ENCODE measurements at places on chromosomes 13 and 19.

GRCh38 chr19:32676186-32676894, 692 bp downstream of the RGS9BP start:
- DNase-seq, result no peak

DNA sequence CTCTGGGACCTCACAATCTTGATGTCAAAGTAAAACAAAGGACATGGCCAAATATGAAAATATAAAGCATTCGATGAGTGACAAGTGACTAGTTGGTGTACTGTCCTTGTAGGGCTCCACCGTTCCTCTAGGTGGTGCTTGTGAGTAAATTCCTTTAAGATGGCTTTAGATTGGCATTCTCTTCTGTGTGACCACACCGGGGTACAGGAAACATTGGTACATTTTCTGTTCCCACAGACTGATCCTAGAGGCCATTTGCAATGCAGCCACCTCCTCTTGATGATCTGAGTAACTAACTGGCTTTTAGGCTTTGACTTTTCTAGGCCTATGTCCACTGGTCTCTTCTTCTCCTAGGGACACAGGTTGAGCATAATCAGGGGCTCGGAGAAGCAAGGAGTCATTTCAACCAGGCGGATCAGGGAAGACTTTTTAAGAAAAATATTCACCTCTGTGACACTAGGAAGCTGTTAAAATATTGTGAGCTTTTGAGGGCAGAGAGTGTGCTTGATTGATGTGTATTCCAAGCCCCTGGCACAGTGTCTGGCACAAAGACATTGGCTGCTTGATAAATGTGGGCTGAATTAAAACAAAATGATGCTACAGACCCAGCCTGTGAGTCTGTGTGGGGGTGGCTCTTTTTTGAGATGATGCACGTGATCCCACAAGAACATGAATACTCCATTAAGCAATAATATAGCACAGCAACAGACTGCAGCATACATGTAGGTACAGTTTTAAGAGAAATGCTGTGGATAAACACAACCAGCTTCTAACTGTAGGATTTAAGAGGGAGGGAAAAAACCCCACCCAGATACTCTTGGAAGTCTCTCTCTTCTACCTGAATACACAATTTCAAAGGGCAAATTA, 21.0 kb downstream of the EPSTI1 start:
- no peak for DNase-seq

- DNase-seq, result no peak
Measured at GRCh38 chr13:109273326-109273751, 513.0 kb downstream of the IRS2 start.

DNA sequence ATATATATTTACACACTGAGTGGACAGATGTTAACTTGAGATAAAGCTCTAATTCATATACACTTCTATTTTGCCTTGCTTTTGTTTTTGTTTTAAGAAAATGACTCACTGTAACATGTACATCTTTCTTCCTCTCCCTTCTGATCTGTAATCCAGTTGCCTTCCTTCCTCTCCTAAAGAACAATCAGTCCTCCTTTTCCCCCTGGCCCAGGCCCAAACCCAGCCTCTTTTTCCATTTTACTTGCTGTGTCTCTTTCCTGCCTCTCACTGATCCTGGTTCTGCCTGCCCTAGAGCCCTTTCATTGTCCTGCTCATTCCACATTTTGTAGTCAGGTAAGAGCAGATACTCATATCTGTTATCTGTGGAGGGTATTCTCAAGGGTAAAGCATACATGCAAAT, 50.8 kb downstream of the ZAR1L start:
- DNase-seq, result no peak

- DNase-seq, result no peak
Measured at GRCh38 chr19:58007285-58007684, 4.7 kb upstream of the ZNF606 start.

- no peak for DNase-seq
Measured at GRCh38 chr13:107834717-107835116, 380.6 kb downstream of the LIG4 start.

GRCh38 chr19:718251-718951, 9.7 kb downstream of the PALM start:
- DNase-seq, result no peak

- no peak for DNase-seq
Measured at GRCh38 chr13:114121496-114122126, 10.8 kb downstream of the RASA3 start.

DNA sequence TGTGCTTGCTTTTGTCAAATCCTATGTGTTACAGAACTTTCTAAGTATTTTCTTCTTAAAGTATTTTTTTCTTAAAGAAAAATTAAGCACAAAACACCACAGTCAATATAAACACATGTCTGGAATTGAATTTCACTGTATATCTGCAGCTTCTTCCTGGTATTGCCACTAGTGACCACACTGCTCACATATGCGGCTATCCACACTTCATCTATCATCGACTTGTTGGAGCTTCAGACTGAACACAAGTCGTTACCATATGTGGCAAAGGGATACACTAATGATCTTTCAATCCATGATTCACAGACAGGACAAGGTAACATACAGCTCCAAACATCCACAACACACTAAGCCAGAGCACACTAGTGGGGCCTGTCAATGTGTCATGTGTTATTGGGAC, 498.4 kb upstream of the ARGLU1 start:
- DNase-seq, result no peak

DNA sequence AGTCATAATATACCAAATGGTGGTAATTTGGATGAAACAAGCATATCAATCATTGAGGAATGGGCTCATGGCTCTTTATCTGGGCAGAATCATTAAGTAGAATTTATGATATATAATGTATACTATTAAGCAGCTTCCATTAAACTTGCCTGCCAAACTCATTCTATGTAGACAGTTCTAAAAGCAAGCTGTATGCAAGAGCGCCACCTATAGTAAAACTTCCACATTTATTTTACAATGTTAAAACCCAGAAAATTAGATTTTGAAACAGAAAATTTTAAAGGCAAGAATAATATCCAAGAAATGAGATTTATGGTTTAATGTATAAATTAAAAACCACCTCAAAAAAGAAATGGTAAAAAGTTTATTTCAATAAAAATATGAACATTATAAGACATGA, 161.5 kb downstream of the MZT1 start:
- DNase-seq, result no peak

DNA sequence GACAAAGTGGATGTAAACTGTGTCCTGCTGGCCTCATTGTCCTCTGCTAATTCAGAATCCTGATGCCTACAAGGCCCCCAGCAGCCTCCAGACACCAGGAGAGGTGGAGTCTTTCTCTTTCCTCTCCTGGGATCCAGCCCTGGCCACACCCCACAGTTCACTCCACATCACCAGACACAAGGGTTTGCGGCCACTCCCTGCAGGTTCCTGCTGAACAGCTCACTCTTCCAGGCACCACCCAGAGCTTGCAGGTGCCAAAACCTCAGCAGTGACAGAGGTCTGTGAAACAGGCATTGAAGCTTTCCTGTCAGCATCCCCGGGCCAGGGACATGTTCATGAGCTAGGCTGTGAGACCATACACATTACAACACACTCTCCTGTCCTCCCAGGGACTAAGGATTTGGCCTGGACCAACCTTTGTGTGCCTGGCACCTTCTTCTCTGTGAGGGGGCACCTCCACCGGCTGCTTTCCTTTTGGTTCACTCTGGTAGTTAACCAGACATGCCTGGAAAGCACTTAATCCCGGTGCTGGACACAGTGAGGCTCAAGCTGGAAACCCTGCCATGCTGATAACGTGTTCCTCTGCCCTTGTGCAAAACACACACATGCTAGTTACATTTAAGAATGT, 11.1 kb upstream of the ATP12A start:
- DNase-seq, result no peak

DNA sequence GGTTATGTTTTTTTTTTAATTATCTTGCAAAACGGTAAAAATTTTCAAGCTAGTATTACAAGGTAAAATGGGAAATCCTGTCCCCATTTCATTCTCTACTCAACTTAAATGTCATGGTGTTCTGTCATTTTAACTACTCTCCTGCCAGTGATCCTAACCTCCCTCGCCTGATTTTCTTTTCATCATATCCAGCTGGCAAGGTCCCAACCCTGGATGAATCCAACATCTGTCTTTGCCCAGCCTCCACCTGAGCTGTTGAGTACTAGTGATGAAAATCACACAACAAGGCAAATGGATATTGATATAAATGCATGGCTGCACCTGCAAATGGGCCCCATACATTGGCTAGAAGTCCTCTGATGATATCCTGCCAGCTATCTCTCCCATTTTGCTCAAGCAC, 6.9 kb upstream of the CDK8 start:
- DNase-seq, result no peak

- DNase-seq, result no peak
Measured at GRCh38 chr19:19280561-19280960, 7.5 kb upstream of the TM6SF2 start.

GRCh38 chr19:51440846-51441409, 17.3 kb downstream of the SIGLEC8 start:
- DNase-seq, result no peak

DNA sequence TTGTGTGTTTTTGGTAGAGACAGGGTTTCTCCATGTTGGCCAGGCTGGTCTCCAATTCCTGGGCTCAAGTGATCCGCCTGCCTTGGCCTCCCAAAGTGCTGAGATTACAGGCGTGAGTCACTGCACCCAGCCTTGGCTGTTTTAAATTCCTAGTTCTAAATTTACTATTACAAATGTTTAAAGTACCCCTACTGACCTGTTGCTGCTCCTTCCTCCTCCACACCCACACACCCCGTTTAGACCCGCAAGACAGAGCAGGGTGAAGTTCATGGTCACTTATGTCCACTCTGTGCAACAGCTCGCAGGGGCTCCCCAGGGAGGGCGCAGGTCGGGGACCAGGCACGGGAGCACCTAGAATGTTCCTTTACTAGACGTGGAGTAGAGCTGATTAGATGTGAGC, 28.7 kb downstream of the TMEM161A start:
- DNase-seq, result no peak

DNA sequence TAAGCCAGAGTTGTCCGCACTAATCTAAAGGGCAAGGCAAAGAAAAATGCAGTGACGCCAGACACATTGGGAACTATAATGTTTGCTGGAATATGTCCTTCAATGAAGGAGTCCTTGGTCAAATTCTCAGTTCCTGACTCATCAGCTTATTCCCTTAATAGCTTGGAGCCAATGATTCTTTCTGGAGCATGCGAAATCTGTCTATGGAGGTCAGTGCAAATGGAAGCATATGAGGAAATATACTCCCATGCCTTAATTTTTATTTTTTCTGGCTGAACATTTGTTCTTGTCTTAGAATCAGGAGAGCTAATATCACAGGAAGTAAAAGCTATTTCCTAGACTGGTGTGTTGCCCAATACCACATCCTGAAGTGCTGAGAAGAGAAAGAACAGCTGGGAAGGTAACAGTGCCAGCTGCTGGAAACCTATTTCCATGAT, 289.8 kb upstream of the SPRY2 start:
- no peak for DNase-seq

GRCh38 chr13:28282451-28282850, 144.1 kb downstream of the PAN3 start:
- DNase-seq, result no peak

GRCh38 chr13:30371649-30372265, 50.5 kb upstream of the UBE2L5 start:
- DNase-seq, result no peak

DNA sequence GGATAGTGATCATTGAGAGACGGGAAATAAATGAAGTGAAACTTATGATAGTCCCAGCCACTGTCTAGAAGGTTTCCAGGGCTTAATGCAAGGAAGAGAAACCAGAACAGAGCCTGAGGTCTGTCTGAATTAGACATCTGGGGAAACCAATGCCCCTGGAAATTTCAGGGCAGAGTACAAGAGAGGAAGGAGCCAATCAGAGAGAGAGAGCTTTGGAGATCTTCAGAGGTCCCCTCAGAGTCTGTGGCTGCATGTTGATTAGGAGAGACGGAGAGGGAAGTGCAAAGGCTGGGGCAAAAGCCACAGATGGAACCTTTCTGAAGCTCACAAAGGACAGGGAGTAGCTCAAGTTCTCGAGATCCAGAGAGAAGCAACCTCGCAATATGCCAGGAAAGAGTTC, 378.0 kb downstream of the DNAJC15 start:
- no peak for DNase-seq

DNA sequence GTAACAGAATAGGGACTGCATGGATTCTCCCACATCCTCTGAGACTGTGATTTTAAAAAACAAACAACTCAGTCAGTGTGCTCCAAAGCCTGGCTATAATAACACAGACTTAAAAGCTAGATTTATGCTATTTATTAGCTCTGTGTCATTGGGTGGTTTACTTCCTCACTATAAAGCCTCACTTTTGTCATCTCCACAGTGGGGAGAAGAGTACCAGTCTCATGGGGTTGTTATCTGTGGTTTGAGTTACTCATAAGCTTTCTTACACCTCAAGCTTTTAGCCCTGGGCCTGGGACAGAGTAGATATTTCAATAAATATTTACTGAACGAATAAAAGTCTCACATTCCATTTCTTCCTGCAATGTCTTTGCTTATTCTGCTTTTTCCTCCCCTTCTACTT, 5.3 kb downstream of the RNASEH2B start:
- no peak for DNase-seq

DNA sequence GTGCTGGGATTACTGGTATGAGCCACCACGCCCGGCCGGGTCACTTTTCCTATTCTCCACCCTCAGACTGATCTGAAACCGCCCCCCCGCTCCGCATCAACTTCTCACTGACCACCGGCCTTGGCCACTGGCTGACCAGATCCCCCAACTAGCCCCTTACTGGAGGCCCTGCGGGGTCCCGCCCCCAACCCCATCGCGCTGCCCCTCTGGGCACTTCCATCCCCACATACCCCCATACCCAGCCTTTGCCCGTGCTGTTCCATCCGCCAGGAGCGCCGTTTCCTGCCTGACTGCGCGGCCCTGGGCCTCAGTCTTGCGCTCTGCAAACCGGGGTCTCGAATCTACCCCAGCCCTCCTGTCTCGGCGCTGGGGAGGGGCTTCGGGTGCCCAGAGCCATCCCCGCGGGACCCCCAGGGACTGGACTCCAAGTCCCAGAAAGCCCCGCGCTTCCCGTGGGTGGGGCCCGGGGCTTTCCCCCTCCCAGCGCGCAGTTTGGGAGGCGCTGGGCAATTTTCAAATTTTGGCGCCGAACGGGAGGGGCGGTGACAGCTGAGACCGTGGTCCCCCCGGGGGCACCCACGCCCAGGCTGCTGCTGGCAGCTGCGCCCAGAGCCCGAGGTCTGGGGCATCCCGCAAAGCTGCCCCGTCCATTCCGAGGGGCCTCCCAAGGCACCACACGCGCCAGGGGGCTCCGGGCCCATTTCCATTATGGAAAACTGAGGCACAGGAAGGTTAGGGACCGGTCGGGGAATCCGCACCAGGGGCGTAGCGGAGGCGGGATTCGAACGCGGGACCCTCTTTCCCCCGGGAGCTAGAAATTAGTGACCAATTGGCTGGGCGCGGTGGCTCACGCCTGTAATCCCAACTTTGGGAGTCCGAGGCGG, 5.2 kb upstream of the LMNB2 start:
- no peak for DNase-seq
